Glomerular endothelial cell (primary cell): ENCODE measurements at places on chromosomes 5 and 9.
A peak's percentile ranks its signal among the peaks of the same experiment; 100 is the strongest.

- DNase-seq, result no peak
Observed at GRCh38 chr5:54637654-54638053, 120.1 kb downstream of the SNX18 start.

DNA sequence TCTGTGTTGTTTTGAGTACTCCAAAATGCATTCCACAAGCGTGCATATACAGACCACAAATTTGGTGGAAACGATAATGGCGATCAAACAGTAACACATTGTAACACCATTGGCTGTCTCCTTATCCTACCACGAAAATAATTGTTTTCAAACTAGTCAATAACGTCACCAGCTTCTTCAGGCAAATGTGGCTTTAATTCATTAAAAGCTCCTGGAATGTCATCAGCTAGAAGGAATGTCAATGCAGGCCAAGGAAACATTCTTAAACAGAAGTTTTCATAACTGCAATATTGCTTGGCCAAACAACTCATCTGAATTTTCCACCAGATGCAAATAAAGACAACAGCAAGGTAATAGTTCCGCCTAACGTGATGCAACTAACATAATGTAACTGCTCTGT lies 71.6 kb upstream of the XPA start:
- no peak for DNase-seq

GRCh38 chr5:154242964-154243376 lies 52.4 kb downstream of the GALNT10 start:
- DNase-seq, result no peak

DNA sequence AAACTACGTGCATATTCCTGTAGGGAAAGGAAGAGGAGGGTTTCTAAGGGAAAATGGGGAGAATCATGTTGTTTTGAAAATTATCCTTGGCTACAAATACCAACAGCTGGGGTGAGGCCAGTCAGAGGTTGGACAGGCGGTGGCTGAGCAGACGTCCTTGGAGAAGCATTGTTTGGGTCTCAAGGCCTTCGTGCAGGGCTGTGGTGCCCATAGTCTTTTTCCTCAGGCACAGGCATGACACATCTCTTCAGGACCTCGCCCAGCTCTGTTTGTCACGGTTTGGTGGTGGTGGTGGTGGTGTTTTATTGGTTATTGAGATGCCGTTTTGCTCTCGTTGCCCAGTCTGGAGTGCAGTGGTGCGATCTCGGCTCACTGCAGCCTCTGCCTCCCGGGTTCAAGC lies 27.8 kb upstream of the EGFL7 start:
- no peak for DNase-seq

- DNase-seq, result no peak
Observed at GRCh38 chr5:168328814-168329213, 37.4 kb downstream of the WWC1 start.

DNA sequence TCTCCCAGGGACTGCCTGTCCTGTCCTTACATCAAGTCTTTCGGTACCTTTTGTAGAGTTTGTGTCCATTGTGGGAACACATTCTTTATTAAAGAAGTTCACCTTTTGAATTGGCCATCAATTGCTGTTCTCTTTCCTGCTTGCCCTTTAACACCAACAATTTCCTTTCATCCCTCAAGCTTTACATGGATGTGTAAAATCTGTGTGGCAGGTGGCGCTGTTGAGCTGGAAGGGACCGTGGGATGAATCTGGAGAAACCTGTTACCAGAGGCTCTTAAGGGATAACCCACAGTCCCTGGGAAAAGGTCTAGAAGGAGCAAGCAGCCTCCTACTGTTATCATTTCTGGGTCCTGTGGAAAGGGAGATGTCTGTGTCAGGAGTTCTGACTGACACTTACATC lies 7.9 kb upstream of the ZFP62 start:
- DNase-seq, result peak; percentile 57

DNA sequence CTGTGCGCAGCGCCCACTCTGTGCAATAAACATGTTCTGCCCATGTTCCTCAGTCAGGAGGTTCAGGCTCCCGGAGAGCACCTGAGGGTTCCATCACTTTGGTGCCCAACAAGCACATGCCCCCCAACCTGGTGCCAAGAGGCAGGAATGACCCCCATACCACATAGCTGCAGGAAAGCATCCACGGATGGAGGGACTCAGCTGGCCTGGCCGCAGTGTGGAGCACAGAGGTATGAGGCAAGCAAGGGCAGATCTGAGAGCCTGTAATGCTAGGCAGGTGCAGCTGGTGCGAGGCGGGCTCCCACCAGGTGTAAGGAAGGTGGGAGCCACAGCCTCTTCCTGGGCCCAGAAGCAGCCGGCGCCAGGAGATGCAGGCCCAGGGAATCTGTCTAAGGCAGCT lies 4.3 kb upstream of the MRNIP start:
- DNase-seq, result no peak

DNA sequence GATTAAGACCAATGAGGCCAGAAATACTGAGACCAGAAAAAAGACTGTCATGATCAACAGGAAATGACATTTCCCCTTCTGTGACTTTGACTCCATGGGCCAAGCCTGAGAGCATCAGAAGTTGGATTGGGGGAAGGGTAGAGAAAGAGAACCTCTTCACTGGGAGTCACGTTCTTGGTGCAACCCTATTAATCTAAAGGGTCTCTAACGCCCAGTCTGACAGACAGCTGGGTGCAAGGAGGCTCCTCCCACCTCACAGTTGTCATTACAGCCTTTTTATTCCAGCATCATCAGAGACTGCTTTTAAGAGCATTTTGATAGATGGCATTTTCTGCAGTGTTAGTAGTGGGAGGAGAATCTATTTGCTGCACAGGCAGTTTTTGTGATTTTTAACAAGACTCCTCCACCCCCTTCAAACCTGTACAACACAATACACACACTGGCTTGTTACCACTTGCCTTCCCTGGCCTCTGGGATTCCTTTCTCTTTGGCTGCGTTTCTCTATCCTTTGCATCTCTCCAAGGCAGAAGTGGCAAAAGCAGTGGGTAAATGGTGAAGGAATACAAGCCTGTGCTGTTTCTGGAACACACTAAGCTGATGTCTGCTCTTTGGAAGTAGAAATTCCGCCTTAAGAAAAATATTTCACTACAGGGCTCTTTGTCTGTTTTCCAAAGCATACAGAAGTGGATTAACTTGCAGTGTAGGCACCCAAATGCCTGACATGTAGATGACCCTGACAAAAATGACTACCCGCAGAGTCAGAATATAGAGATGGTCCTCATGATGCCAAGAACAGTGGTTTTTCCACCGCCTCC lies 310.4 kb upstream of the ZNF608 start:
- no peak for DNase-seq

DNA sequence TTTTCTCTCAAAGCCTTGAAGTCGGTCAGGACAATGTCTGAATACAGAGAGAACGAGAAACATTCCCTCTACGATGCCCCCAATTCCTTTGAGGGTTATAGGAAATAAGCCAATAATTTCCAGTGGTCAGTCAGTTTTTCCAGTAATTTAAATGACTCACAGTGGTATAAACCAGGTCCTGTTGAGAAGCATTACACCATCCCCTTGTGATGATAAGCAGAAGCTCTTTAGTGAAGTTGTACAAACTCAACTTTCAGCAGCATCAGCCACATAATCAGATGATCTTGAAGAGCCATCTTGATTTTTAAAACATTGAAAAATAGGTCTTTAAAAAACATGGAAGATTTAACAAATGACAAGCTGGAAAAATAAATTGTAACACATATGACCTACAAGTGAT lies 173.9 kb upstream of the ZNF462 start:
- DNase-seq, result no peak

DNA sequence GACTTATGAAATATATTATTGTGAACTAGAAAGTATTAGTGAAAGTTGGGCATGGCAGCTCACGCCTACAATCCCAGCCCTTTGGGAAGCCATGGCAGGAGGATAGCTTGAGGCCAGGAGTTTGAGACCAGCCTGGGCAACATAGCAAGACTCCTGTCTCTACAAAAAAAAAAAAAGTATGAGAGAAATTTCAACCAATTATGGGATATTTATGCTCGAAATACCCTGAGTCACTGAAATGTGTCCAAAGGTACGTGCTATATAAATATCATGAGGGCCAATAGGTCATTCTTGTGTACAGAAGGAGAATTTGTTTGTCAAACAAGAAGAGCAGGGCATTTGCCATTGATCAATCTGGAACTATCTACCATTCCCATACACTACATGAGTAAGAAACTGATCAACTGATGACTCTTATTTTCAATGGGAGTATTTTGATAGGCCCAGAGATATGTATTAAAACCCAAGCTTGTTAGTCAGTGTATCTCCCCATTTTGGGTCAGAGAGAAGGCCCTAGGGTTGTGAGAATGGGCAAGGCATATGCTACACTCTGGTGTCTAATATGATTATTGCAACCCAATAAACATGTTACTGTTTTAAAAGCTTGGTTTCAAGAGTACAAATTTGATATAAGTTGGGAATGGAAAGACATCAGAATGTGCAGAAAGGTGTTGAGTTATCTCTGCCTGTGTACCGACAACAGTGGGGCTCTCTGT lies 21.7 kb upstream of the HOMER1 start:
- DNase-seq, result no peak

DNA sequence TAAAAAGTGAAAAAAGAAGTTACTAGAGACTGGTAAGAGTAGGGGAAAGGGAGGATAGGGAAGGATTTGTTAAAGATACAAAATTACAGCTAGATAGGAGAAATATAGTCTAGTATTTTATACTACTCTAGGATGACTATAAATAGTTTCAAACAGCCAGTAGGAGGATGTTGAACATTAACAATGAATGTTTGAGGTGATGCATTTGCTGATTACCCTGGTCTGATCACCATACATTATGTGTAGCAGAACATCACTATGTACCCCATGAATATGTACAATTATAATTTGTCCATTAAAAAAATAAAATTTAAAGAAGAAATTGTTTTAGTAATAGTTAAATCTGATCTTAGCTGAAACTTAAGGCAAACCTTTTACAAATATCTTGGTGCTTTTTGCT lies 302.6 kb downstream of the ARHGAP26 start:
- DNase-seq, result no peak

DNA sequence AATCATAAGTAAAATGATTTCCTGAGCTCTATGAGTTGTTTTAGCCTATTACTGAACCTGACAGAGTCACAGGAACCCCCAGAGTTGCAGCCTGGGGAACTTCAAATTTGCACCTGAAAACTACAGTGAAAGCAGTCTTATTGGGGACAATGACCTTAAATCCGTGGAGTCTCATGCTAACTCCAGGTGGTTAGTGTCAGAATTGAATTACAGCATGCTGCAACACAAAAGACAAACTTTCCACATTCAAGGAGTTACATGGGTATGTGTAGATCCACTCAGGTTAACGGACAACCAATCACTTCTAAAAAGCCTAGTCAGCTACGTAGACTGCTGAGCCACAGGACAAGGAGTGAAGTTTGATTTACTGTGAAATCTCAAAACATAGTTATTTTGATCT lies 49.7 kb downstream of the PLPP1 start:
- no peak for DNase-seq

DNA sequence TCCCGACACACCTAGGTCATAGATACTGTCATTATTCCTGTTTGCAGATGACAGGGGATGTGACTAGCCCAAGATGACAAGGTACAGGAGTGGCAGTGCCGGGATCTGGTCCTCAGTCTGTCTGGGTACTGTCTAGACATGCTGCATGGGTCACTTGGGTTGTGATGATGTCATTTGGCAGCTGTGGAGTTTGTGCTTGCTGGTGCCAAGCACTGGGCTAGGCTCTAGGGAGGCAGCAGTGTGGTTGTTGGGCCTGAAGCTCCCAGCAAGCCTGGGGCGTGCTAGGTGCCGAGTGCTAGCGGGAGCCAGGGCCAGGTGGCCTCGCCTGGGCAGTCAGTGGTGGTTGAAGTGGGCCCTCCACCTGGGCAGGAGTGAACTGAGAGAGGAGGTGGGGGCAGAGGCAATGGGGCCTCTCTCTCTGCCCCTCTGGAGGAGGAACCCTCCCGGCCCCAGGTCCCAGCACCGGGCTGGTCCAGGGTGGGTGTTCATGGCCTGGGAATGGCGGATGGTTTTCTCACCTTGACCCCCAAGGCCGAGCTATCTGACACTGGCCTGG lies 8.8 kb upstream of the ASB6 start:
- DNase-seq, result no peak

DNA sequence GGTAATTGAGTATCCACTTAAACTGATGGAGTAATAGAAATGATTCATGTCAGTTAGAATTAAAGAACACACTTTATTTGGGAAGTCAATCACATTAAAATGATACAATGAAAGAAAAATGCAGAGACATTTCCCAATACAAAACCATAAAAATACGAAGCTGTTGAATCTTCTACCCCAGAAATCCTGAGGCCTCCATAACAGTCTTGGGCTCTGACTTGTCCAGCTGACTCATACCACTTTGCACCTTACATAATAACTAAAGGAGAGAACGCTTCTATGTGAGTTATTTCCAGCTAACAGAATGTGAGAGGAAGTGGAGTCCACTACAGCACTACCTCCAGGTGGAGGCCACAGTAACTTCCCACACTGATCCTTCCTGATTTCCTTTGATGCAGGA lies 305.0 kb downstream of the MRPS30 start:
- DNase-seq, result no peak

DNA sequence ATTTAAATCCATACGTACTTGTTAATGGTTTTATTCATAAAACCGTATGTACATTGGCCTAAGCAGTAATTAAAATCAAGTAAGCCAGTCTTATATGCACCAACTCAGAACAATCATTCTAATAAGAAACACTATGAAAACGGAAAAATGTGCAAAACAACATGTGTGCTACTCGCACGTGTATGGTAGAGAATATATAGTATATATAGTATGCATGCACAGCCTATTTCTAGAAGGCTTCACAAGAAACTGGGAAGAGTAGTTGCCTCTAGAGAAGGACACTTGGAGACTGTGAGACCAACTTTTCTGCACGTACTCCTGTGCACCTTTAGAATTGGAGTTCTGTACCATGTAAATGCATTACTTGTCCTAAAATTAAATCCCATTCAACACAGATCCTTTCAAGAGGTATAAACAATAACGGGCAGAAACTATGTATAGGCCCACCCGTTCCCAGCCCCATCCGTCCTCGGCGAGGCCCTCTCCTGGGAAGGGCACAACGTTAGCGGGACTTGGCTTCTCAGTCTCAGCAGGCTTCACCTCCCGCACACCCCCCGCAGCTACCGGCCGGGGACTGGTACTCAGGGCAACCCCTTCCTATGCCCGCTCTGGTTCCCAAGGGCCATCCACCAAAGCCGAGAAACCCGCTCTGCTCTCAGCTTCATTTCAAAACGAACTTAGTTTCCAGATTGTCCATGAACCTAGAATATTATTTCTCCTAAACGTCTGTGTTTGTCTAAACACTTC lies 2.0 kb downstream of the CDC14B start:
- DNase-seq, result no peak

DNA sequence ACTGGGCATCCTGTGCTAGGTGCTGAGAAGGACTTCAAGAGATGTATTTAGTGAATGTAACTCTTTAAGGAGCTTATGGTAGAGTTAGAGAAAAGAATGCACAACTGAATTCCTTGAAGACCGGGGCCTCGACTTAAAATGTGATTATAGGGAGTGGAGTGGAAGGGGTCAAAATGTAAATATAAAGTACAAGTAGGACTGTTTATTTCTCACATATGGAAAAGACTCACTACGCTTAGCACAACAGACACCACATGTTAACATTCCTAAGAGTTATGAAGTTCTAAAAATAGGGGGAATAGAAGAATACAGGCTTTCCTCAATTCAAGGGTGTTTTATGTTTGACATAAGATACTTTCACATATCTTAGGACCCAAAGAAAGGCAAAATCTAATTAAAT lies 117.8 kb upstream of the OSMR start:
- no peak for DNase-seq
